ENCODE measurements at places on chromosomes 11 and 22.
A peak's percentile ranks its signal among the peaks of the same experiment; 100 is the strongest.

GRCh38 chr11:44634401-44635281 lies 69.2 kb downstream of the CD82 start:
- DNase-seq = peak; percentile 70

DNA sequence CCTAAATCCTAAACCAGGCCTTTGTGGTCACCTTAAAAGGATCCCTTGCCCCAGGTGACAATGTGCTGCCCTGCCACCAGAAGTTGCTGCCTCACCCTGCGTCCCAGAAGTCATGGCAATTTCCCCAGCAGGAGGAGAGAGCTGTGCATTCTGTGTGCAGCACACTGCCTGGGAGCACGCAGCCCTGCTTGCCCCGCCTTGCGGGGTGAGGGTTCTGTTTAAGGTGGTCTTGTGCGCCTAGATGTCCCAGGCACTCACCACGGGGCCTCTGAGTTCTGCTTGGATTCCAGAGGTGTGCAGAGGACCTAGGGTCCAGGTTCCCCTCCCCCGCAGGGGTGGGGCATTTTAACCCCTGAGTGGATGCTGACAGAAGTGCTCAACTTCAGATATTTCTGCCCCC lies 95.0 kb downstream of the GRAMD1B start:
- DNase-seq = peak; percentile 53

GRCh38 chr11:73072935-73073481 lies 69.1 kb downstream of the FCHSD2 start:
- no peak for DNase-seq

GRCh38 chr11:14258221-14258935 lies 100.6 kb downstream of the RRAS2 start:
- no peak for DNase-seq

DNA sequence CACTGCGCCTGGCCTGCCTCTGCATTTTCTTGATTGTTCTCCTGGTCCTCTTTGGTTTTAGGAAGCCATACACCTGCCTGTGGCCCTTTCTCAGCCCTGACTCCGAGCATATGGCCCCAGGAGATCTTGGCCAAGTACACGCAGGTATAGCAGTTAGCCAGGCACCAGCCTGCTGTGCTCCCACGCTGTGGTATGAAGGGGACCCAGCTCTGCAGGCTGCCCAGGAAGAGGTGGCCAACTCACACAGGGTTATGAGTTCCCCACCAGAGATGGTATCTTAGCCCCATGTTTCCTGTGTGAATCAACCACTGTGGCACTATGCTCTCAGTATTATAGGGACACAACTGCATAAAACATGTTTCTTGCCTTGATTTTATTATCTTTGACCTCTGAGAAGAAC lies 31.1 kb downstream of the SGSM3 start:
- DNase-seq = no peak

- no peak for DNase-seq
Measured at GRCh38 chr22:21013657-21014201, 1.2 kb upstream of the P2RX6 start.

DNA sequence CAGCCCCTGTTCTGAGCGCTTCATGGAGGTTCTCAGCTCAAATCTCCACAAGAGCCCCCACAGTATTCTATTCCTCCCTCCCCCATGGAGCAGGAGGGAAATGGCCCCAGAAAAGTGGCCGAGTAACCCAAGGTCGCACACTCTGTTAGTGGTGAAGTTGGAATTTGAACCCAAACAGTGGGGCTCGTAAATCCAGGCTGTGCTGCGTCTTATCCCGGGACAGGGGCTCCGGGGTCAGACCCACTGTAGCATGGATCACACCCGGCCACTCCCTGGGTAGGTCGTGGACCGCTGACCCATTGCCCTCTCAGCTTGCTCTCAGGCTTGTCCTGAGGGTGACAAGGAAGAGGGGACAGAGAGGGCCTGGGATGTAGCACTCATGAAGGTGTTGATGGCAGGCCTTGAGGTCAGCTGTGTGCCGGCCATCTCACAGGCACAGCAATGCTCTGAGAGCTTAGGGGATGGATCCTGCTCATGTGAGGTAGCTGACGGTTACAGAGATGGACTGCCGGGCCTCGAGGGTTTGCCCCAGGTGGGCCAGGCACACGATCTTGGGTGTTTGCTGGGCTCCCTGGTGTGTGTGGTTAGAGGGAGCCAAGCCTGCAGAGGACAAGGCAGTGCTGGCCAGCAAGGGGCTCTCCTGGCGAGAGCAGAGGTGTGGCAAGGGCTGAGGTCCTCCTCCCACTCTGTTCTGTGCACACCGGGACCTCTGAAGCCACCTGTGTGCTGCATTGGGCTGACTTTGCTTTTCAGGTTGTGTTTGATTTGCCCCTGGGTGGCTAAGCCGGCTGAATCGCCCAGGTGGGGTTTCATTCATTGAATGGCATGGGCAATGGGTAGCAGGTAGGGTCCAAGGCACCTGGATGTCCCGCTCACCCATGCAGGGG lies 2.3 kb upstream of the FGF19 start:
- DNase-seq = no peak

DNA sequence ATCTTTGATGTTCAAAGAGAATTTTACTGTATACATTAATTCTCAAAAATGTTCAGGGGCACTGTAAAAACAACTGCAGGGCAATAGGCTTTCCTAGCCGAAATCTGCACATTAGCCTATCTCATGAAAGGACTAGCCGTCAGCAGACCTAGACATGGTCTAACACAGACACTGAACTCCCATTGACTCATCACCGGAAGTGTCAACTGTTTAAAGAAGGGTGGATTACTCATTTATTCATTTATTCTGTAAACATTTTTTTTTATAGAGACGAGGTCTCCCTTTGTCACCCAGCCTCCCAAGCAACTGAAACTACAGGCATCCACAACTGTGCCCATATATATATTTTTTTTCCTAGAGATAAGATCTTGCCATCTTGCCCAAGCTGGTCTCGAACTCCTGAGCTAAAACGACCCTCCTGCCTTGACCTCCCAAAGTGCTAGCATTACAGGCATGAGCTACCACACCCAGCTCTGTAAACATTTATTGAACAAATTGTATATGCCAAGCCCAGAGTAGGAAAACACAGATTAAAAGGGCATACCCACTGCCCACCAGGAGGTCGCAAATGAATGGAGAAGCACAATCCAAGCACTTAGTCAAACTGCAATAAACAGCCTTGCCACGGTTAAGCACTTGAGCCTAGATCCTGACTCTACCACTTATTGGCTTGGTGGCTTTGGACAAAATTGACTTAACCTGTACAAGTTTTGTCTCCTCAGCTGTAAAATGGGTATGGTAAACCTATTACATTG lies 26.6 kb downstream of the RAB30 start:
- no peak for DNase-seq

GRCh38 chr11:128757886-128758612 lies 64.2 kb downstream of the FLI1 start:
- DNase-seq = no peak

DNA sequence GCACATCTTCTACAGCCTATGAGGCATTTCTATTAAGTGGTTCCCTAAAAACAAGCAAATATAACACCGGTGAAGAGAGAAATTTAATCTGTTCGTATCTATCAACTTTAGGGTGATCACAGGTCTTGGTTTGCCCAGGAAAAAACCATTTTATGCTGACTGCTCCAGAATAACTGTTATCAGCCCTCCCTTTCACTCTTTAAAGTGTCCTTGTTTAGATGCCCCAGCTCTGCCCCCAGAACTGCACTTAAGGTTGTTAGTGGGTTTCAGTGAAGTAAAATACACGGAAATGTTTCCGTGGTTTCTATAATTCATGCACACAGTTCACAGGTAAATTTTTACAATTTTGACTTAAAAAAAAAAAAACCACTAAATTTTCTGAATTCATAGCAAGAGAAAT lies 70.0 kb downstream of the NARS2 start:
- DNase-seq = no peak

DNA sequence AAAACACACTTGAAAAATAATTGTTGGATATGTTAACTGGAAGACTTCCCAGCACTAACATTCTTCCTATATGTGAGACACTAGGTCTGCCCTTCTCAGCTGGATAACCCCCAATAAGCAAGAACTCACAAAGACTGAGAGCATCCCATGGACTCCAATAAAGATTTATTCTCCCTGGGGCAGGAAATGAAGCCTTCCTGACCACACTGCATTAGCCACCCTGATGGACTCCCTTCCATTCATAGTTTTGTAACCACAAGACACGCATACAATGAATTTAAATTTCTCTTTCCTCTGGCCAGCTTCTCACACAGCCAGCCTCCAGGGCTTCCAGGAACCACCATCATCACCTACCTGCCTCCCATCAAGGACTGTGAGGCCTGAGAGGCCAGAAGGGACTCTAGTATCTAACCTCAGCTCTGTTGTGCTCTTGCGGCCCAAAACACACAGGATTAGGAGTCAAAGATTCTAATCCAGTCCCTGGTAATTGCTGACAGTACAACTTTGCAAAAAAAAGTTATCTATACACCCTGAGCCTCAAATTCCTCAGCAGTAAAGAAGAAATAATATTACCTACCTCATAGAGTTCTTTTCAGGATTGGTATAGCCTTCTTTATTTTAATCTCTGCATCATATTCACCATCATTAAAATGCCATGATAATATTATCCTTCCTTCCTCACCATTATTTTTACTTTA lies 45.6 kb upstream of the GDPD4 start:
- DNase-seq = no peak

GRCh38 chr11:47189100-47189834 lies 3.0 kb upstream of the PACSIN3 start:
- DNase-seq = no peak

- no peak for DNase-seq
Measured at GRCh38 chr11:57500515-57500914, 15.0 kb downstream of the SLC43A1 start.
